AG20443 (cell line): ENCODE measurements at places on chromosomes 12 and 14.
A peak's percentile ranks its signal among the peaks of the same experiment; 100 is the strongest.

DNA sequence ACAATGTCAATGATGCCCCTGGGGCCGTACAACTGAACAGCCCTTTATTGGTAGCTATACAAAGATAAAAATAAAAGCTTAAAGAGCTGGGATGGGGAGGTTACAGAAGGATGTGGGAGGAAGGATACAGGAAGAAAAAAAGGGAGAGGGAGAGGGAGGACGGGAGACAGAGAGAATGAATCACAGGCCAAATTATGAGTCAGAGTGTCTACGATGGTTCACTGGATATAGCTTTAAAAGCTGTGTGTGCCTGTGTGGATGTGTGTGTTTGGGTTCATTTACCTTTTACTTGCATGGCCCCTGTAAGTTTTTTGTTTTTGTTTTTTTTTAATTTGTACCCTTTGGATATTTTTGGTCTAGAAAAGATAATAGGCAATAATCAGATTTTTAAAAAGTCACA is 111.9 kb downstream of the CCDC60 start:
- DNase-seq = no peak

DNA sequence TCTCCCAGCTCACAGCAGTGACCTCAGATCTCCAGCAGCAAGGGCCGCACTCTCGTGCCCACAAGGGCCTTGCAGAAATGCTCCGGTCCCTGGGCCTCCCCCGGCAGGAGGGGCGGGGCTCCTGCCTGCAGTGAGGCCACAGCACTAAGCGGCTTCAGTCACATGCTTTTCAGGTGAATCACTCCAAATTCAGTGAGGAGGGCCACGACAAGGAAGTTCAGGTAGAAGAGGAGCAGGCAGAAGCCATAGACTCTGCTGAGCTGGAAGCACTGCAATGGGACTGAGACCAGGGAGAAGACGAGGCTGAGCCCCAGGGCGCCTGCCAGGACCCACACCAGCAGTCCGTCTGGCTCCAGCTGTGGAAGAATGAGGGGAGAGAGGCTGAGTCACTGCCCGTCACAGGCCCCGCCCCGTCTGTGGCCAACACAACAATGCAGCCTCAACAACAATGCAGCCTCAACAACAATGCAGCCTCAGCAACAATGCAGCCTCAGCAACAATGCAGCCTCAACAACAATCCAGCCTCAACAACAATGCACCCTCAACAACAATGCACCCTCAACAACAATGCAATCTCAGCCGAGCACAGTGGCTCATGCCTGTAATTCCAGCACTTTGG is 35.2 kb downstream of the SLC8B1 start:
- DNase-seq = peak; percentile 95

GRCh38 chr14:99473458-99473857 is 7.2 kb downstream of the SETD3 start:
- DNase-seq = no peak

DNA sequence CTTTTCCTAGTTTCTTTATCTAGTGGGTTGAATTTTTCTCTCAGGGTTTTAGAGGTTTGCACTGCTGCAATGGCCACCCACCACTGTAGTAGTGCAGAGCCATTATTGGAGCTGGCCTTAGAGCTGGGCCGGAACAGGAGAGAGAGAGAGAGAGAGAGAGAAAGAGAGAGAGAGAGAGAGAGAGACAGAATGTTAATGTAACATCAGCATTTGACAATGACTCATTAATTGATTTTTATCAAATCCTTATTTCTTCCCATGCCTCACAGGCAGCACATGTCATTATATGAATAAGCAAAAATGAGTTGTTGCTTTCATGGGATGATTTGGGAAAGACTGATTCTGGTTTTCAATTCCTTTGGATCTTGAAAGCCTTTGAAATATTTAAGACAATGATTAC is 76.3 kb upstream of the PPP4R3A start:
- no peak for DNase-seq

GRCh38 chr12:10607885-10608458 is 5.4 kb downstream of the MAGOHB start:
- DNase-seq = peak; percentile 16

DNA sequence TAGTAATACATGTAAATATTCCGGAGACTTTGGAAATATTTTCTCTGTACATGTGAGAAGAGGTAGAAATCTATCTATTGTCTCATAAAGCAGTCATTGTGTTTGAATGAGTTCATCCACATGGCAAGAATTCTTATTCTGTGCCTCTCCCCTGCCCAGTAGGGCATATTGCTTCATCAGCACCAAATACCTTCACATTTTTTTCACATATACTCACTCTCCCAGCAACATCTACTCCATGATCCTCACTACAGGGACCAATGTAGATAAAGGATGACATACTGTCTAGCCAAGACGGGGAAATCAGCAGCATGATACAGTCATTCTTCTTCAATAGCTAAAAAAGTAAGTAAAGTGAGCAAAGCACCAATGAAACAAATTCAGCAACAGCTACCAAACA is 1.3 kb upstream of the TAS2R14 start:
- peak; percentile 67 for DNase-seq

DNA sequence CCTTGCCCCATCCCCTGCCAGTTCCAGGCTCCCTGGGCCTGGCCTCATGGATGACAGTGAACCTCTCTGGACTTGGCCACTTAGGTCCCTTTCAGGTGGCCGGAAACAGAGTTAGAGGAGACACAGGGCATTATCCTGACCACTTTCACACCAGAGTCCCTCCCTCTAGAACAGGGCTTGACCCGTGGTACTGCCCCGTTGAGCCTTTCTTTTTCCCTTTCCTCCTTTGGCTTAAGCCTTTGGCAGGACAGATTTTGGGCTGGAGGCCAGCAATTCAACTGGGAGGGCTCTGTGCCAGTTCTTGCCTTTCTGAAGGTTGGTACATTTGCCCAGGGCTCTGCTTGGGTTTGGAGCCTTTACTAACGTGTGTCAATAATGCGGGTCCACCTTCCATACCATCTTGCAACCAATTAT is 22.8 kb downstream of the TPCN1 start:
- DNase-seq = no peak

GRCh38 chr12:93589081-93589480 is 16.6 kb downstream of the SOCS2 start:
- no peak for DNase-seq

DNA sequence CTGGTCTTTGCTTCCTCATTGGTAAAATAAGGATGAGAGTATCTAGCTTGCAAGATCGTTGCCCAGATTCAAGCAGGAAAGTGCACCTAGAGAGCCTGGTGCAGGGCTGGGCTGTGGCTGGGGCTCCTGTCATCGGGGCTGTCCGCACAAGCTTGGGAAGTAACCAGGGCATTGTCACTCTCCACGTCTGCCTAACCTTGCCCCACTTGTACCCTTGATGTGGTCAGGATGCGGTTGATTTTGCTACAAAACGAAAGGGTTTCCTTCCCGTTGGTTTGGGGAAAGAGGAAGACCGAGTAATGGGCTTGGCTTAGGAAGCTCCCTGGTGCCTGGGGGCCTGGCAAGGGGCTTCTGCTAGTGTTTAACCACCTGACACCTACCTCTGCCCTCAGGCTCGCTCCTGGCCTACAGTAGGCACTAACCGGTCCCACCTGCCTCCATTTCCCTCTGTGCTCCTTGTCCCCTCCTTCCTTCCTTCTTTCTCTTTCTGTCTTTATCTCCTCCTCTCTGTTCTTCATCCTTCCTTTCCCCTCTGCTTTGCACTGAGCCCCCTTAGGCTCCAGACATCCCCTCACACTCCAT is 21.8 kb downstream of the MVK start:
- DNase-seq = no peak

DNA sequence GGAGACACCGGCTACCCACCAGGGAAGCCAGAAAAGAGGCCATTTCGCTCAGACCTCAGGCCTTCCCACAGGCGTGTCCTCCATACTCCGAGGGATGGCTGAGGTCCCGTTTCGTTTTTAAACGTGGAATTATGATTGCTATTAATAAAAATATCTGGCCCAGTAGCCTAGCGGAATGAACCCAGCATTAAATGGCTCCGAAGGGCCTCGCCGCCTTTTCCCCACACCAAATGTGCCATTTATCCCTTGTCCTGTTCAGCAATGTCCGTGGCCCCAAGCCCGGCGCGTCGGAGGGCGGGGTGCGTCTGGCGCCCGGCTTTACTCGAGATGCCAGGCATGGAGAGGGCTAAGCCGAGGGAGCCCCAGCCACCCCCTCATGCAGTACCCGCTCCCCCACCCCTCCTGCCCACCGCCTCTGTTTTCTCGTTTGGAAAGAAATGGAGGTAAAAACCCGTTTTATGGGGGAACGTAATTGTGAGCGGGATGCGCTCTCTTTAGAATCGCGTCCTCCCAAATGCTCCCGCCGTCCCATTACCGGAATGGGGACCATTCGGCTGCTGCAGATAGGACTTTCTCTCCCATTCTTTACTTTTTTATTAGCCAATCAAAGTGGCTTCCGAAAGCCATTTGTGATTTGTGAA is 5.7 kb downstream of the HOXC8 start:
- no peak for DNase-seq

GRCh38 chr14:65840118-65840751 is 427.7 kb downstream of the FUT8 start:
- DNase-seq = no peak

- DNase-seq = no peak
These were observed 929 bp upstream of the UBE2N start for GRCh38 chr12:93442411-93443340.

GRCh38 chr14:26719514-26719913 is 121.7 kb upstream of the NOVA1 start:
- peak; percentile 13 for DNase-seq

DNA sequence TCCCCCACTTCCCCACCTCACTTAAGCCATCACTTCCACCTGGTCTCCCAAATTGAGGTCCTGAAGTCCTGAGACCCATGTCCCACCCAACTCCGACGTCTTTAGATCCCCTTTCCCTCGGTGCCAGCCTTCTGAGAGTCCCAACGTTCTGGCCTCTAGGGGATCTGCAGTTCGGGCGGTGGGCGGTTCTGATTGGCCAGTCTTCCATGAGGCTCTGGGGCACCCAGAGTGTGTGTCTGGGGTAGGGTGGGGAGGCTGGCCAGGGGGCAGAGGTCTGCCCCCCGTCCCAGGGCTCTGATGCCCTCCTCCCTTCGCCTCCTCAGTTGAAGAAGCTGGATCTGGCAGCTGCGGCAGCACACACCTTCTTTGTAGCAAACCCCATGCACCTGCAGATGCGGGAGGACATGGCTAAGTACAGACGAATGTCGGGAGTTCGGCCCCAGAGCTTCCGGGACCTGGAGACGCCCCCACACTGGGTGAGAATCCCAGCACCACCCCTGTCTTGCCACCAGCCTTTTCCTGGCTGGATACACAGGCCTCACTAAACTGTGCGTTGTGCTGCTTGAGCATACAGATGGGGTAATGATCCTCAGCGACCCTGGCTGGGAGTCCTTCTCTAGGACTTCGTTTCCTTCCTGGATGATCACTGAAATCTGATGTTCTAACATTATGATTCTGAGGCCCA is 1.5 kb downstream of the P3H3 start:
- no peak for DNase-seq

DNA sequence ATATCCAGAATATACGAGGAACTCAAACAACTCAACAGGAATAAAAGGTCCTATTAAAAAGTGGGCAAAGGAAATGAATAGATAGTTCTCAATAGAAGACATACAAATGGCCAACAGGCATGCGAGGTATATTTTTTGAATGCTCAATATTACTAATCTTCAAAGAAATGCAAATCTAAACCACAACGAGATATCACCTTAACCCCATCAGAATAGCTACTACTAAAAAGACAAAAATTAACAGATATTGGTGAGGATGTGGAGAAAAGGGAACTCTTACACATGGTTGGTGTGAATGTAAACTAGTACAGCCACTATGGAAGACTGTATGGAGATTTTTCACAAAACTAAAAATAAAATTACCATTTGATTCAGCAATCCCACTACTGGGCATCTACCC is 99.2 kb downstream of the TMEM260 start:
- DNase-seq = no peak
